ENCODE measurements at places on chromosomes 1 and 21. TPM values are rescaled to one million over a fixed set of nuclear protein-coding genes. Genes with fewer than 3 reads are reported as not detected.

The AGBL4 gene
- 8.5 TPM for total RNA-seq

The CASZ1 gene
- total RNA-seq: 58.1 TPM

The GJB3 gene
- total RNA-seq: 1.6 TPM

The BRINP2 gene
- total RNA-seq: 4.1 TPM

The CA6 gene
- not detected for total RNA-seq

The CRYZL1 gene
- 80.0 TPM for total RNA-seq

The RASSF5 gene
- 7.8 TPM for total RNA-seq

The AMY2A gene
- total RNA-seq: 0.44 TPM

The FCER1G gene
- 6.3 TPM for total RNA-seq

The NFASC gene
- 30.6 TPM for total RNA-seq

The GIPC2 gene
- total RNA-seq: 2.1 TPM

The INAVA gene
- 6.2 TPM for total RNA-seq

The TRIM67 gene
- total RNA-seq: 31.0 TPM

The ACTN2 gene
- 43.1 TPM for total RNA-seq

The AMY1A gene
- not detected for total RNA-seq

The ANKRD35 gene
- 4.6 TPM for total RNA-seq

The NTMT2 gene
- total RNA-seq: 0.99 TPM

The OR2W3 gene
- total RNA-seq: 0.44 TPM

The TRIM45 gene
- total RNA-seq: 8.7 TPM

The TEKT2 gene
- 4.1 TPM for total RNA-seq

The DMRTA2 gene
- total RNA-seq: 3.1 TPM

The SAMD13 gene
- 5.2 TPM for total RNA-seq

The OR6K3 gene
- not detected for total RNA-seq

The C1orf141 gene
- total RNA-seq: 1.3 TPM

The ICOSLG gene
- total RNA-seq: 1.6 TPM

The CSTB gene
- total RNA-seq: 6.3 TPM

The TFF2 gene
- not detected for total RNA-seq

The DOP1B gene
- 16.0 TPM for total RNA-seq

The RGS7 gene
- total RNA-seq: 8.0 TPM

The GLMP gene
- total RNA-seq: 16.9 TPM

The VSIG8 gene
- not detected for total RNA-seq

The UBE2U gene
- 0.33 TPM for total RNA-seq

The ANKRD45 gene
- total RNA-seq: 4.9 TPM

The BMP8B gene
- total RNA-seq: 6.8 TPM

The GPR37L1 gene
- 0.88 TPM for total RNA-seq

The CFHR5 gene
- not detected for total RNA-seq

The TMEM82 gene
- total RNA-seq: not detected

The CTNNBIP1 gene
- total RNA-seq: 46.5 TPM

The OPTC gene
- total RNA-seq: 40.7 TPM

The ADGRL4 gene
- 20.1 TPM for total RNA-seq

The TMEM52 gene
- 1.9 TPM for total RNA-seq

The MPL gene
- total RNA-seq: 0.93 TPM

The KIRREL1 gene
- total RNA-seq: 80.8 TPM

The FMOD gene
- total RNA-seq: 137 TPM

The NTNG1 gene
- 19.1 TPM for total RNA-seq

The FAM163A gene
- 1.3 TPM for total RNA-seq

The CCDC18 gene
- 15.0 TPM for total RNA-seq

Measured in camera-type eye (tissue), 1 donor.